ENCODE measurements at places on chromosomes 4 and X. TPM values are rescaled to one million over a fixed set of nuclear protein-coding genes. Genes with fewer than 3 reads are reported as not detected.

GRCh38 chr4:158020176-158020575 is 152.6 kb downstream of the GASK1B start:
- DNase-seq: peak; percentile 96

GRCh38 chr4:96189761-96190160 is 349.9 kb downstream of the PDHA2 start:
- no peak for DNase-seq

DNA sequence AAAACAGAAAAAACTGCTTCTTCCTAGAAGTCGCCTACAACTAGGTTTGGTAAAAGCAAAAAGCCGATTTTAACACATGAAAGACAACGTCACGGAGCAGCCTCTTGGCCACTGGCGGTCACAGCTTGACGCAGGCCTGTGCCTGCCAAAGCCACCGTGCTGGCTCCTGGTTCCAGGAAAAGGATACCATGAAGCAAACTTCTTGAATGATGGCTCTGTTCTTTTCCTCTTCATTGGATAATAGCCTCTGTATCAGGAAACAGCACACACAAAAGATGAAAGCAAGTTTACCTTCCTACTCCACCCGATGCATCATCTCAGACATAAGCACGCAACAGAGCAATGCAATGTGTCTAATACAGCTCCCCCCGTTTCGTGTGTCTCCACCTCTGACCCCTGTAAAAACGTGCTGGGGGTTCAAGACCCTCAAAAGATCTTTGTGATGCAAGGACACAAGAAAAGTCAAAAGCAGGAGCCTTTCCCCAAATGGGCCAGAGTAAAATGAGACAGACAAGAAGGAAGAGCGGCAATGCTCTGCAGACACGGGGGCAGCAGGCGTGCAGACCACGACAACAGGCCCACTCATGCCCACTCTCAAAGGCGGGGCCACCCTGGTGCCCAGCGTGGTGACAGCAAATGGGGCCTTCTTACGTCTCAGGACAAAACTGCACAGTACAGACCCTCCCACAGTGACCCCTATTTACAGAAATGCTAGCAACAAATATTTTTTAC is 19.4 kb downstream of the GAK start:
- peak; percentile 54 for DNase-seq

- no peak for DNase-seq
Observed at GRCh38 chr4:48752246-48752645, 27.8 kb downstream of the FRYL start.

DNA sequence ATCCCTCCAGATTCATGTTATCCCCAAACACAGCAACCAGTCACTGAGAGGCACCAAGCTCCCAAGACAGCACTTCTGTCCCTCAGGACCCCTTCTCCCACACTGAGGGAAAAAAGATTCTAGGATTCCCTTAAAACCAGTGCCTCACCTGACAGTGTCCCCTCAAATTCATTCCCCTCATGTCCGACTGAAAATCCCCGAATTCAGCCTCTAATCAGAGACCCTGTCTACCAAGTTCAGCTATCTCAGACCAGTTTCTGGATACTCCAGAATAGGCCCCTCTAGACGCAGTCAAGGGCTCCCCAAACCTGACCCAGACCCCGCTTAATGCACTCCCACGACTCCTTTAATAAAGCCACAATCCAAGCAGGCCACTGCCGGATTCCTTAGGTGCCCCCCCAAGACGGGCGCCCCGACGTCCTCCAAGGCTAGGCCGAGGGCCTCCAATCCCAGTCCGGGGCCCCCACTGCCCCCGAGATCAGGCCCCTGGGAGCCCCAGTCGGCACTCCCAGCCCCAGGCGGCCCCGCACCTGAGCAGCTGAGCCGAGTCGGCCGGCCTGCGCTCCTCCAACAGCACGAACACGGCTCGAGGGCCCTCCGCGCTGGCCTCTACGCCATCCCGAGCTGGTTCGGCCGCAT is 457 bp downstream of the TFE3 start:
- DNase-seq: no peak

GRCh38 chrX:22247169-22247568 is 25.5 kb upstream of the CBLL2 start:
- DNase-seq: peak; percentile 63

DNA sequence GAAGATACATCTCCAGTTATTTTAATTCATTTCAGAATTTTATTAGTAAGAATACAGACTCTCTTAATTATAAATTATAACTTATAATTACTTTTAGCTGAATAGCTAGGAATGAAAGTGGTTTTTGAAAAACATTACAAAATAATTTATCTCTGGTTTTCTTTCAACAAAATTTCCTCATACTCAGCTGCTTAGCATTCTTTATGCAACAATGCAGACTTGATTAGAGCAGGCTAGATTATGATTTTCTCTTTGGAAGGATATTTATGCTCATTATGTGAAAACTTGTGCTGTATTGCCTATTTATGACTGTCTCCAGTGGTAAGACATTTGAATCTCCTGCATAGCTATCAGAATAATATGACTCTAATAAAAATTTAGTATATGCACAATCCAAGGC is 2023.7 kb downstream of the C4orf33 start:
- DNase-seq: no peak

DNA sequence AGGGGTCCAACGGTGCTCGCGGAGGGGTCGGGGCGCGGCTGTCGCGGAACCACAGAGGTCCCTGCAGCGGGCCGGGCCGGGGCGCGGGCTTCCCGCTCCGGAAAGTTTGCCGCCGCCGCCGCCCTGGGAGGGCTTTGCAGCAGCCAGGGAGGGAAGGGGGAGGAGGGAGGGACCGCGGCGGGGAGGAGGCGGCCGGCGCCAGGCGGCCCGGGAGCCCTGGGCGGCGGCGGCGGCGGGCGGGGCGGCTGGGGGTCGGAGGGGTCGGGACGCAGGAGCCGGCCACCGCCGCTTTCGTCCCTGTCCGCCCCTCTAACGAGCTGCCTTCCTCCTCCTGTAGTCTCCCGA is 375 bp downstream of the FGFR3 start:
- DNase-seq: peak; percentile 12

- DNase-seq: peak; percentile 76
Observed at GRCh38 chrX:23554304-23554703, 113.0 kb upstream of the PRDX4 start.

DNA sequence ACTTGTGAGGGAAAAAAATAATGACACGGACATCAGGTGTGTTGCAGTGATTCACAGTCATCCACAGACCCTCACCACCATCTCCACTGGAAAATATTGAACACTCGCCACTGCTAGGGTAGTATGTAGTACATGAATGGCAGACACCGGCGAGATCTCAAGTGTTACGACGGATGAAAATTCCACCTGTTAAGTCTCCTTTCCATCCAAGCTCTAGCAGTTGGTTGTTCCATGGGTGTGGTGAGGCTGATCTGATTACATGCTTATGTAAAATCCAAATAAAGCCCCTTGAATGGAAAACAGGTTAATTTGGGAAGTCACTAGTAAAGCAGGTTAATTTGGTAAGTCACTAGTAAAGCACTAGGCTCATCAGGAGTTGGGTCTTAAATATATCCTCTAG is 1.1 kb upstream of the ARMCX4 start:
- DNase-seq: no peak

- DNase-seq: peak; percentile 21
Observed at GRCh38 chrX:49282647-49283011, 13.0 kb downstream of the PPP1R3F start.

ADH7 gene
- not detected for total RNA-seq

GLUD2 gene
- total RNA-seq: 1.8 TPM
